ENCODE measurements at places on chromosomes 6 and 20. TPM values are rescaled to one million over a fixed set of nuclear protein-coding genes. Genes with fewer than 3 reads are reported as not detected.

- DNase-seq, result no peak
- H3K27me3 ChIP-seq, result no peaks in the 10 kb centered on the region
- H3K4me1 ChIP-seq, result no peaks in the 10 kb centered on the region
Measured at GRCh38 chr20:4299773-4300172, 284.4 kb upstream of the RNF24 start.

DNA sequence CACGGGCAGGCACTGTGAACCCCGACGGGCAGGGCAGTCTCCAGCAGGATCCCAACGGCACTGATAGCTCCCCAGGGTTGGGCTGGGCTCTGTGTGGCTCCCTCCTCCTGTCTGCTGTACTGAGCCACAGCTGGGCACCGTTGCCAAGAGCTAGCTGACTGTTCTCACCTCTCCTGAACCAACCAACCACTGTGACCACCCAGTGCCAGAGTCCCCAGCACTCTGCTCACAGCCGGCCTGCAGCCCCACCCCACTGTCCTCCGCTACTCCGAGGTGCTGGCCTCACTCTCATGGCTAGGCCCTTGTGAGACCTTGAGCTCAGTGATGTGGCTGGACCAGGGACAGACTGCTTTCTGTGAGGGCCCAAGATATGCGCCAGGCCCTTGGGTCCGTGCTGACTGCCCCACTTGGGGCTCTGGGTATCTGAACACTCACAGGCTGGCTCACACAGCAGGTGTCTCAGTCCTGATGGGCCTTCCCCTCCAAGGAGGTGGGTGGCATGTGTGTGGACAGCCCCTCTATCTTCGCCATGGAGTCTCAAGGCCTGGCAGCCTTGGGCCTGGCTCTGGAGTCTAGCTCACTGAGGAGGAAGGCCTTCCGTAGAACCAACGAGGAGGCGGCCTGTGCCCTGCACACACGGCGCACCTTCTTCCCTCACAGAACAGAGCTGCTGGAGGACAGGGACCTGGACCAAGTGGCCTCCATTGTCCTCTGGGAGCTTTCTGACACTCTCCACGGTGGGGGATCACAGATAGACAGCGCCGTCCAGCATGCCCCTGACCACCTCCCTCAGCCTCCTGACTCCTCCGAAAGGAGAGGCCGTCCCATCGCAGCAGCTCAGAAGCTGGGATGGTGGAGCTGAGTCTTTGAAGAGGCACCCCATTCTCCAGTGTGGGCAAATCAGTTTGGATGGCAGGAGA lies 53.5 kb downstream of the TCP11 start:
- H3K4me3 ChIP-seq, result no peak overlapping the region
- no peak for DNase-seq
- H3K27ac ChIP-seq, result no peak overlapping the region
- H3K4me1 ChIP-seq, result no peaks in the 10 kb centered on the region

DNA sequence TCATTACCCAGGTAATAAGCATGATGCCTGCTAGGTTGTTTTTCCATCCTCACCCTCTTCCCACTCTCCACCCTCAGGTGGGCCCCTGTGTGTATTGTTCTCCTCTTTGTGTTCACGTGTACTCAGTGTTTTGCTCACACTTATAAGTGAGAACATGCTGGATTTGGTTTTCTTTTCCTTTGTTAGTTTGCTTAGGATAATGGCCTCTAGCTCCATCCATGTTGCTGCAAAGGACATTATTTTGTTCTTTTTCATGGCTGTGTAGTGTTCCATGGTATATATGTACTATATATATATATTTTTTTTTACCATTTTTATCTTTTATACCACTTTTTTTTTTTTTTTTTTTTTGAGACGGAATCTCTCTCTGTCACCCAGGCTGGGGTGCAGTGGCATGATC lies 71.9 kb downstream of the RSPH3 start:
- H3K27me3 ChIP-seq, result no peaks in the 10 kb centered on the region
- no peak for DNase-seq
- H3K4me1 ChIP-seq, result no peaks in the 10 kb centered on the region

GRCh38 chr6:144353871-144354314 lies 68.8 kb downstream of the UTRN start:
- H3K27me3 ChIP-seq, result no peaks in the 10 kb centered on the region
- peak overlapping the region; percentile 38 for H3K27ac ChIP-seq
- no peak overlapping the region for H3K4me3 ChIP-seq
- DNase-seq, result peak; percentile 43

GRCh38 chr6:117371492-117371891 lies 54.2 kb downstream of the ROS1 start:
- H3K4me3 ChIP-seq, result no peak overlapping the region
- no peaks in the 10 kb centered on the region for H3K4me1 ChIP-seq
- DNase-seq, result no peak

DNA sequence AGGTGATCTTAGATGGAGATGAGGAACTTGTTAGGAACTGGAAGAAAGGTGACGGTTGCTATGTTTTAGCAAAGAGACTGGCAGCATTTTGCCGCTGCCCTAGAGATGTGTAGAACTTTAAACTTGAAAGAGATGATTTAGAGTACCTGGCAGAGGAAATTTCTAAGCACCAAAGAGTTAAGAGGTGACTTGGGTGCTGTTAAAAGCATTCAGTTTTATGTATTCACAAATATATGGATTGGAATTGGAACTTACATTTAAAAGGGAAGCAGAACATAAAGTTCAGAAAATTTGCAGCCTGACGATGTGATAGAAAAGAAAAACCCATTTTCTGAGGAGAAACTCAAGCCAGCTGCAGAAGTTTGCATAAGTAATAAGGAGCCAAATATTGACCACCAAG lies 176.3 kb downstream of the MOXD1 start:
- no peak for DNase-seq
- no peaks in the 10 kb centered on the region for H3K36me3 ChIP-seq
- no peak overlapping the region for H3K27ac ChIP-seq
- no peaks in the 10 kb centered on the region for H3K4me1 ChIP-seq

- H3K4me1 ChIP-seq, result no peaks in the 10 kb centered on the region
- H3K36me3 ChIP-seq, result no peaks in the 10 kb centered on the region
- DNase-seq, result no peak
- no peak overlapping the region for H3K4me3 ChIP-seq
- H3K27ac ChIP-seq, result no peak overlapping the region
Measured at GRCh38 chr6:62298745-62299392, 12.8 kb upstream of the KHDRBS2 start.

- no peaks in the 10 kb centered on the region for H3K4me1 ChIP-seq
- no peak overlapping the region for H3K4me3 ChIP-seq
- DNase-seq, result no peak
- no peaks in the 10 kb centered on the region for H3K27me3 ChIP-seq
Measured at GRCh38 chr6:169539176-169539897, 162.5 kb downstream of the WDR27 start.

GRCh38 chr6:90375681-90376439 lies 79.2 kb upstream of the BACH2 start:
- H3K27ac ChIP-seq, result no peak overlapping the region
- no peak overlapping the region for H3K4me3 ChIP-seq
- no peaks in the 10 kb centered on the region for H3K36me3 ChIP-seq
- no peaks in the 10 kb centered on the region for H3K27me3 ChIP-seq
- DNase-seq, result no peak

DNA sequence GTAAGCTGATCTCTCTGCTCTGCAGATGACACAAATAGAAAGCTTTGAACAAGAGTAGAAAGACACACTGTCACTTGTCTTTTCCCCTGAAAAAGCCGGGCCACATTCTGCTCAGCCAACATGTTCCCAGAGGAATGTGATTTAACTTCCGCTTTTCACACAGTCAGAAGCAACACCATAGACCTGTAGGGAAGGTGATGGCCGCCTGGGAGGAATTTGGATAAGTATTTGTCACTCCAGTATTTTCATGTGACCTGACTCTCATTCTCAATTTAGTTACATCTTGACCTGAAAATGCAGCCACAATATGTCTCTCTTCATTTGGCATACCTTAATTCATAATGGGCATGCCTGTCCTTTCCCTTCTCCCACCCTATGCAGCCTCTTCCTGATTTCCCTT lies 2.0 kb upstream of the GRM1 start:
- no peaks in the 10 kb centered on the region for H3K36me3 ChIP-seq
- no peak overlapping the region for H3K27ac ChIP-seq
- no peak overlapping the region for H3K4me3 ChIP-seq
- H3K27me3 ChIP-seq, result peaks cover 24% of the 10 kb centered on the region
- DNase-seq, result no peak
- H3K4me1 ChIP-seq, result no peaks in the 10 kb centered on the region

- H3K27ac ChIP-seq, result no peak overlapping the region
- no peaks in the 10 kb centered on the region for H3K27me3 ChIP-seq
- no peak overlapping the region for H3K4me3 ChIP-seq
Measured at GRCh38 chr20:25466846-25467245, 59.4 kb downstream of the GINS1 start.

- H3K27me3 ChIP-seq, result no peaks in the 10 kb centered on the region
- DNase-seq, result no peak
- H3K36me3 ChIP-seq, result no peaks in the 10 kb centered on the region
- H3K4me1 ChIP-seq, result no peaks in the 10 kb centered on the region
- H3K27ac ChIP-seq, result no peak overlapping the region
- H3K4me3 ChIP-seq, result no peak overlapping the region
Measured at GRCh38 chr6:133393891-133394290, 152.7 kb downstream of the EYA4 start.

DNA sequence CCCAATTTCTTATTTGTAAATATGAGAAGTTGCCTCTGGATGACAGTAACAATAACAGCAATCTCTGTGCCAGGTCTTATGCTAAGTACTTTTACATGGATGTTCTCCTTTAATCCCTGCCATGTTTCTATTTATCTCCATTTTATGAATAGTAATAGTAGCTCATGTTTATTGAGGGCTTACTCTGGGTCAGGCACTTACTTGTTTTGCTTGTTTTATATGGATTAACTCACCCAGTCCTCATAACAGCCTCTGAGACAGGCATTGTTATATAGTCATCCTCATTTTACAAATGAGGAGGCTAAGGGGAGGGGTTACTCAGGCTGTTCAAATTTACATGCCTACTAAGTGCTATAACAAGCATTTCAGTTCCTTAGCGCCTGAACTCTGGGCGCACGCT lies 64.3 kb downstream of the ARID1B start:
- H3K36me3 ChIP-seq, result no peaks in the 10 kb centered on the region
- no peak overlapping the region for H3K27ac ChIP-seq
- H3K4me1 ChIP-seq, result peaks cover 25% of the 10 kb centered on the region

- H3K4me3 ChIP-seq, result no peak overlapping the region
- no peaks in the 10 kb centered on the region for H3K27me3 ChIP-seq
Measured at GRCh38 chr6:10030942-10031537, 383.8 kb downstream of the TFAP2A start.

DNA sequence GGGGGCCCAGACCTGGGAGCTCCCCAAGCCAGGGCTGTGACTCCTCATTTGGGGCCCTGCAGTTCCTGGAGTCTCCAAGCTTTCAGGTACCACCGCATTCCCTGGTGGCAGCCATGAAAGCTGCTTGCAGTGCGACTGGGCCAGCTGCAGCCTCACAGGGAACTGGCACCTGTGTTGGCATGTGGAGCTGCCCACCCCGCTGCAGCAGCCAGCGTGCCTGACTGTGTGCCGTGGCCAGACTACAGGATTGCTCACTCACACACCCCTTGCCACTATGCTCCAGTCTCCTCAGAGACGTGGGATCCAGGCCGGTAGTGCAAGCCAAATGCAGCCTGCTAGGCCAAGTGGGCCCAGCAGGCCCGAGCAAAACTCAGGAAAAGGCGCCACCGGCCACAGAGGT lies 450.7 kb downstream of the COL12A1 start:
- DNase-seq, result no peak
- H3K4me1 ChIP-seq, result no peaks in the 10 kb centered on the region
- no peaks in the 10 kb centered on the region for H3K27me3 ChIP-seq
- H3K4me3 ChIP-seq, result no peak overlapping the region
- no peaks in the 10 kb centered on the region for H3K36me3 ChIP-seq
- H3K27ac ChIP-seq, result no peak overlapping the region

- no peak overlapping the region for H3K27ac ChIP-seq
- no peak for DNase-seq
- H3K27me3 ChIP-seq, result no peaks in the 10 kb centered on the region
- H3K4me1 ChIP-seq, result no peaks in the 10 kb centered on the region
Measured at GRCh38 chr6:583635-584034, 73.3 kb downstream of the HUS1B start.

DNA sequence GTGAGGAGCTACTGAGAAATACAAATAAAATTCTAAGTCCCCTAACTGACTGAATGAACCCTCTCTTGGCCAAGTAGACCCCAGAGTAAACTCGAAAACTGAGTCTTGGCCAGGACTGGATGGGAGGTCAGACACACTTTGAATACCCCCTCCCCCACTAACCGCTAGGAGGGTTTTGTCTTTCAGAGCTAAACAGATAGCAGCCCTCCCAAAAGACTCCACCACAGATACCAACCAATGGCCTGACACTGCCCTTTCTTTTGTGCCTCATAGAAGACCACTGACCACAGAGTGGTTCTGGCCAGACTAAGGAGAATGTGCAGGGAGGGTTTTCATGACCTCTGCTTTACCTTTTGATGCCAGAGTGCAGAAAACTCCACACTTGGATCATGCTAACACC lies 42.1 kb downstream of the SPACA1 start:
- no peak for DNase-seq
- no peak overlapping the region for H3K27ac ChIP-seq
- no peaks in the 10 kb centered on the region for H3K4me1 ChIP-seq
- H3K27me3 ChIP-seq, result no peaks in the 10 kb centered on the region

DNA sequence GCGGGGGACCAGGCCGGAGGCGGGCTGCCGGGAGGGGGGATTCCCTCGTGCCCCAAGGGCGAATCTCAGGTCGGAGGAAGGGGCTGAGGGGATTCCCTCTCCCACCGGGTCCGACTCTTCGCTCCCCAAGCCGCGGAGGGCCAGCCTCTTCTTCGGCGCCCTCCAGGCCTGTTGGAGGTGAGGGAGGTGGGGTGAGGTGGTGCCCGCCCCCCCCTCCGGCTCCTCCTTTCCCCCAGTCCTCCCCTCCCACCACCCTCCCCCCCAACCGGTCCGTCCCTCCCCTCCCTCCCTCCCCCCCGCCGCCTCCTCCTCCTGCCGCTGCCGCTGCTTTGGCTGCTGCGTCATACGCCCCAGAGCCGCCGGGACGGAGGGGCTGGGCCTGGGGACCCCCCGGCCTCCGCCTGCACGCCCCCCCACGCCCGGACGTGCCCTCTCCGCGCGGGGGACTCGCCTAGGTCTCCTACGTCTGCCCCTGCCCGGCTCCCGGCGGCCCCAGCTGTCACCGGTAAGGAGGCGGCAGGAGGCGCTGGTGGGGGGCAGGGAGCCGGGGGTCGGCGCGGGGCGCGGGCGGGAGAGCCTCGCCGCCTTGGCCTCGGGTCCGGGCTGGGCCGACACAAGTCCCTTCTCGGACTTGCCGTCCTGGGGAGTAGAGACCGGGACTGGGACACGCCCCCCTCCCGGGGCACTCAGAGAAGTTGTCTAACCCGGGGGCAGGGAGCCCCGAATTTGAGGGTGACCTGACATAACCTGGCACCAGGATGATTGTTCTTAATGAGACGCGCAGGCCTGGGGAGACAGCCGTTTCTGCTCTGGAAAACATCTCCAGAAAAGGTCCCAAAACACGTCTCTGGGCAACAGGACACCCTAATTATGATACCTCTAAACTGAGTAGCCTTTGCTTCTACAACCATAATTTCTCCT lies at the start of gene PHF1:
TSS of gene PHF1 (plus strand) at position 304 of the 921 bp plus-strand sequence. CDS start 1,250 bp downstream, outside the sequence.
- peak; percentile 88 for DNase-seq
- peak within 1 kb of the TSS; percentile 95 for H3K4me3 ChIP-seq
- peak within 1 kb of the TSS; percentile 95 for H3K27ac ChIP-seq
- H3K36me3 ChIP-seq, result peaks cover 30% of the 10 kb centered on the region
- H3K27me3 ChIP-seq, result no peaks in the 10 kb centered on the region

SAMD3 gene
- 12.5 TPM for total RNA-seq

SUMO4 gene
- 3.7 TPM for total RNA-seq

MOCS1 gene
- total RNA-seq, result 0.78 TPM

BPIFB1 gene
- not detected for total RNA-seq

ZCCHC3 gene
- 25.3 TPM for total RNA-seq

KCNK15 gene
- total RNA-seq, result 0.15 TPM

FAM209B gene
- total RNA-seq, result 1.2 TPM

BPIFB6 gene
- total RNA-seq, result not detected
